Regular cardiac myocyte (primary cell): ENCODE measurements at places on chromosomes 1 and 21. TPM values are rescaled to one million over a fixed set of nuclear protein-coding genes. Genes with fewer than 3 reads are reported as not detected.

The TNFRSF8 gene
- total RNA-seq: under 0.01 and 0.56 TPM in 2 replicates

The CHODL gene
- total RNA-seq: not detected in 2 replicates

The CGN gene
- total RNA-seq: under 0.01 and 0.19 TPM in 2 replicates

The ARTN gene
- total RNA-seq: not detected in 2 replicates

The UTS2 gene
- total RNA-seq: 0.56 TPM in 1 of 2 replicates, not detected in the other

The RGL1 gene
- total RNA-seq: 22.4 and 29.0 TPM in 2 replicates

The SLC44A5 gene
- 0.38 and 0.56 TPM in 2 replicates for total RNA-seq

The CRYZ gene
- total RNA-seq: 52.9 and 53.3 TPM in 2 replicates

The RSRP1 gene
- 101 and 162 TPM in 2 replicates for total RNA-seq

The SLC30A2 gene
- not detected in 2 replicates for total RNA-seq

The NBPF6 gene
- not detected in 2 replicates for total RNA-seq

The IL10 gene
- total RNA-seq: not detected in 2 replicates

The PLA2G2F gene
- not detected in 2 replicates for total RNA-seq

The OR10X1 gene
- total RNA-seq: not detected in 2 replicates

The MPZ gene
- total RNA-seq: 1.7 and 2.3 TPM in 2 replicates

The GCSAML gene
- total RNA-seq: not detected in 2 replicates

The HES2 gene
- 0.77 and 0.85 TPM in 2 replicates for total RNA-seq

The RAB13 gene
- total RNA-seq: 96.4 and 134 TPM in 2 replicates

The EPRS1 gene
- 175 and 211 TPM in 2 replicates for total RNA-seq

The ACKR1 gene
- total RNA-seq: not detected in 2 replicates

The ESPN gene
- total RNA-seq: under 0.01 and 0.19 TPM in 2 replicates

The PLPP3 gene
- 72.3 and 110 TPM in 2 replicates for total RNA-seq

The PGBD5 gene
- under 0.01 TPM in 2 replicates for total RNA-seq

The INTS11 gene
- 34.1 and 42.0 TPM in 2 replicates for total RNA-seq

The NFYC gene
- 18.3 and 27.0 TPM in 2 replicates for total RNA-seq

The MARCKSL1 gene
- total RNA-seq: 11.8 and 23.0 TPM in 2 replicates

The BEST4 gene
- total RNA-seq: under 0.01 and 0.28 TPM in 2 replicates

The LUZP1 gene
- 16.3 and 32.2 TPM in 2 replicates for total RNA-seq

The C1orf94 gene
- not detected in 2 replicates for total RNA-seq

The SZRD1 gene
- 13.5 and 48.9 TPM in 2 replicates for total RNA-seq

The DNAJC6 gene
- 4.8 and 8.7 TPM in 2 replicates for total RNA-seq

The KIF17 gene
- total RNA-seq: 1.3 and 5.1 TPM in 2 replicates

The NR5A2 gene
- under 0.01 and 0.19 TPM in 2 replicates for total RNA-seq

The ATP1A2 gene
- total RNA-seq: 0.28 TPM in 1 of 2 replicates, not detected in the other

The KCNE2 gene
- total RNA-seq: not detected in 2 replicates

The TMPRSS15 gene
- total RNA-seq: not detected in 2 replicates

The AMY2A gene
- total RNA-seq: not detected in 2 replicates

The CELA3B gene
- total RNA-seq: not detected in 2 replicates
